ENCODE measurements at places on chromosomes 13 and 19.

DNA sequence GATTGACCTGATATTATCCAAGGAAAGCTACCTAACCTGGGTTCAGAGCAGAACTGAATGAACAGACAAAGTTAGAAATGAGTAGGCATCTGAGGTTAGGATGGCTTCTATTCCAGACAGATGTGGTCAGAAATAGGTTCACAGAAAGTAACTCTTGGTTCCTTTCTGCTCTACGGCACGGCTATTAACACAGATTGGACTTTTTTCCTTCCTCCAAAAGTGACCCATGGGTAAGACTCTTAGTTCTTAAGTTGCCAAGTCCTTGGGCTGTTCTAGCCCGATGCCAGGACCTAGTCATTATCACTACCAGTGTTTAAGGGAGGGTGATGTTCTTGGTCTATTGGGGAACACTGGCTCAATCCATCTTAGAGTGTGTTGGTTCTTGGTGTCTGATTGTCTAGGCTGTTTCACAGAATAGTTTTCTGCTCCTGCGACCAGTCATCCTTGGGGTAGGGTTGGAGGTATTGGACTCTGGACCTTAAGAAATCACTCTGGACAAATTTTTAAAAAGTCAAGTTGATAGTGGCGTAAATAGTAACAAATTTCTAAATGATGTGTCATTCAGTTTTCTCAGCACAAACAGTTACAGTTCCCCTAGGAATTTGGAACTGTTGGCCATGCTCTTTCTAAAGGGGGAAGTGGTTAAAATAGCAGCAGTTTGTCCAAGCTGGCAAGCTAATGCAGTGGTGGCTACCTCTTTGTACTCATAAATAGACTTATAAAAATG lies 60.1 kb upstream of the MYCBP2 start:
- peak; percentile 73 for DNase-seq

GRCh38 chr19:3186160-3186688 lies 494 bp downstream of the NCLN start:
- no peak for DNase-seq

GRCh38 chr19:48818234-48818820 lies 7.5 kb upstream of the BCAT2 start:
- DNase-seq: no peak

DNA sequence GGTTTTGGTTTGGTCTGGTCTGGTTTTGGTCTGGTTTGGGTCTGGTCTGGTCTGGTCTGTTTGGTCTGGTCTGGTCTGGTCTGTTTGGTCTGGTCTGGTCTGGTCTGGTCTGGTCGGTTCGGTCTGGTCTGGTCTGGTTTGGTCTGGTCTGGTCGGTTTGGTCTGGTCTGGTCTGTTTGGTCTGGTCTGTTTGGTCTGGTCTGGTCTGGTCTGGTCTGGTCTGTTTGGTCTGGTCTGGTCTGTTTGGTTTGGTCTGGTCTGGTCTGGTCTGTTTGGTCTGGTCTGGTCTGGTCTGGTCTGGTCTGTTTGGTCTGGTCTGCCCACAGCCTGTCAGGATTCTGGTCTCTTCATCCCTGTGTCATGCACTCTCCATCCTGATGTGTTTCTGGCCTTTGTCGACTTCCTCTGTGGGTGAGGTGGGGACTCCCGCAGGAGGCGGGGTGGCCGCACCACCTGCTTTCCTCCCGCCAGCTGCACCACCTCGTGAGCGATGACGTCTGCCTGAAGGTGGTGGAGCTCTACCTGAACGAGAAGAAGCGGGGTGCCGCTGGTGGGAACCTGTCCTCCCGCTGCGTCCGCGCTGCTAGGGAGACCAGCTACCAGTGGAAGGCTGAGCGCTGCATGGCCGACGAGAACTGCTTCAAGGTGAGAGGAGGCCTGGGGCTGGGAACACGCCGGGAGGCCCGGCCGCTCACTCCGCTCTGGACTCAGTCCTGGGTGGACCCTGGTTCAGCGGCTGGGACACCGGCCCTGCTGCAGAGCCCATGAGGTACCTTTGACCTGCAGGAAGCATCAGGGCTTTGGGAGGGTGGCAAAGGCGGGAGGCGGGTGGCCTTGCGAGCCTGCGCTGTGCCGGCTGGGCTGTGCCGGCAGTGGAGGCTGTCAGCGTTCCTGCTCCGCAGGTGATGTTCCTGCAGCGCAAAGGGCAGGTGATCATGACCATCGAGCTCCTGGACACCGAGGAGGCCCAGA lies 12.9 kb upstream of the F2RL3 start:
- no peak for DNase-seq
